Neural crest cell (in vitro differentiated cells): ENCODE measurements at places on chromosomes 2 and 18.

DNA sequence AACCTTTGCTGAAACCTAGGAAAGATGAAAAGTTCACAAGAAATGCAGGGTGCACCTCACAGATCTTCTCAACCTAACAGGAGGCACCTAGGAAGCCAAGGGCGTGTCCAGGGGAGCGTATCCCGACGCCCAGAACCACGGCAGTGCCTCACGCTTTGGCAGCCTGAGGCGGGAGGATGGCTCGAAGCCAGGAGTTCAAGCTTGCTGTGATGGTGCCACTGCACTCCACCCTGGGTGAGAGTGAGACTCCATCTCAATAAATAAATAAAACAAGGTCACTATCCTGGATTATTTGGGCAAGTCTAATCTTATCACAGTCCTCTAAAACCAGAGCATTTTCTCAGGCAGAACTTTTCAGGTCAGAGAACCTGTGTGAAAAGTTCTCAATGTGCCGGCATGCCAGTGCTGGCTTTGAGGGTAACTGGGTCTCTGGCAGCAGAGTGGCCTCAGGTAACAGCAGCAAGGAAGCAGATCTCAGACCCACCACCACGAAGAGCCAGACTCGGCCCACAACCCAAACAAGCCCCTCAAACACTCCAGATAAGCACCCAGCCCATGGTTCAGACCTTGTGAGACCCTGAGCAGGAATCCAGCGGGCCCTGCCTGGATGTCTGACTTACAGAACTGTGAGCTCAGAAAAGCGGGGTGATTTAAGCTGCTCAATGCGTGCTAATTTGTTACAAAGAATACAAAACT is 11.7 kb downstream of the HSBP1L1 start:
- no peak for DNase-seq

DNA sequence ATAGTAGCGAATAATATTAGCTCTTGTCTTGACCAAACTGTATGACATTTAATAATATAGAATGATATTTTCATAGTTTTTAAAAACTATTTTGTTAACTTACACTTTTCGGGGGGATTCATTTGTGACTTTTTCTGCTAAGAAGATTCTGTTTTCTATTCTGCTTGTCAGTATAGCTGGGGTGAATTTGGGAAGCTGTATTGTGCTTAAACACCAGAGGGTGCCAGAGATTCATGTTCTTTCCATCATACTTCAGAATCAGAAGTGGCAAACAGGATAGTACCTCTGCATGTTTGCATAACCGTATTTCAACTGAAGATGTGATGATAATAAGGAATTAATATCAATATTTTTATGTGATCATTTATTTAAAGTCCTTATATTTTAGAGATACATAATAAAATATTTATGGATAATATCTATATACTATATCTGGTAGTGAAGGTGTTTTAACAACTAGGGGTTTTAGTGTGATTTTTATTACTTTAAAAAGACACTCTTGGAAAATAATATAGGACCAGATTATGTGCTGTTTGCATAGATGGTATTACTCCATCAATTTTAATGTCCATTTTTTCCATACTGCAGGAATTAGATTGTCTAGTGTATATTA is 81.0 kb downstream of the TAF4B start:
- DNase-seq: peak; percentile 51

DNA sequence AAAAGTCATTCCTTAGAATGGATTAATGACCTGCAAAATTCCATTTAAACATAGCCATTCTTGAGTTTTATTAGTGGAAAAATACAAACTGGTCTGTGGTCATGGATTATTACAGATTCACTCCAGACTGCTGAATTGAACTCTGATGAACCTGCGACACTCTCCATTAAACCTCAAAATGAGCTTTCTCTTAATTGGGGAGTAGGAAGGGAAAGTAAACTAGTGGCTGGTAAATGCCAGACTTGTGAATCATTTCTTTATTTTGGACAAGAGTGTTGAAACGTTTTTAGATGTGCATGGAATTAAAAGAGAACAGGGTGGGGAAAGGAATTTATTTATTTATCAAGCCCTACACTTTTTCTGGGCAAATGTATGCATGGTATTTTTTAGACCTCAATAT is 321.2 kb upstream of the FANCL start:
- DNase-seq: no peak

DNA sequence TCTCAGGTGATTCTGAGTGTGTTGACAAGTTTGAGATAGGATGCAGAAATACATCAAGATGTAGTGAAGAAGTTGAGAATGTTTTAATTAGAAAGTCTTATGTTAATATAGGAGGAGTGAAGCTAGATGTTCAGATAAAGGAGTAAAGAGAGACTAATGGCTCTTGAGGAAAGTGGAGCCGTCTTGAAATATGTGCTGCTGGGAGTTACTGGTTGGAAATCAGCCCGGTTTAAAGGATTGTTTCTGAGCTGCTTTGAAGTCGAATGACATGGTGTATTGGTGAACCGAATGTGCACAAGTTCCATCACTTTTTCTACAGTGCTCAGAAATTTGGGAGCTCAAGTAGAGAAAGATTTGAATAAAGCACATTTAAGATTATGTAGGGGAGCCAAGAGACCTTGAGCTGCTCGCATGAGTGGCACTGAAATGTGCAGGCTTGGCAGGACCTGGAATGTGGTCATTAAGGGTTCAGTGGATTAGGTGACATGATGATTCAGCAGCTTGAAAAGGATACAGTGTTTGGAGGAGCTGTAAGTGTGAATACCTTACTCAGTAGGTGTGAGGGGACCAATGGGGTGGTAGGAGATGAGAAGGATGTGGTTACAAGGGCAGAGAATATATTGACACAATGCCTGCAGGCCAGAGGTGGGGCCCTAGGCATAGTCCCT is 68.6 kb downstream of the CAB39 start:
- no peak for DNase-seq

DNA sequence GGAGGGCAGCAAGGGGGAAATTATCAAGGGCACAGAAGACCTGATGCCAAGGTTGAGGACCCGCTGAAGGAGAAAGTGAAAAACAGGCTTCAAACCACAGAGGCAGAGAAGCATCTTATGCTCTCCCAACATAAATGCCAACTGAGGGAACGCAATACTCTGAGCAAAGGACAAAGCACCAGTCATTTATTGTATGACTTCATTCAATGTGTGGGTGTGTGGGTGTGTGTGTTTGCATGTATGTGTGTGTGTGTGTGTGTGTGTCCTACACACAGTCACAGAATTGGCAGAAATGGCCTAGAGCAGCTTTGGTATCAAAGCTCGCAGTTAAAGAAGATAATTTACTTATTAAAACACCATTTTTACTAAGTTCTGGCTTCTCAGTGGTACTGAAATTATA is 51.4 kb downstream of the UXS1 start:
- DNase-seq: no peak

DNA sequence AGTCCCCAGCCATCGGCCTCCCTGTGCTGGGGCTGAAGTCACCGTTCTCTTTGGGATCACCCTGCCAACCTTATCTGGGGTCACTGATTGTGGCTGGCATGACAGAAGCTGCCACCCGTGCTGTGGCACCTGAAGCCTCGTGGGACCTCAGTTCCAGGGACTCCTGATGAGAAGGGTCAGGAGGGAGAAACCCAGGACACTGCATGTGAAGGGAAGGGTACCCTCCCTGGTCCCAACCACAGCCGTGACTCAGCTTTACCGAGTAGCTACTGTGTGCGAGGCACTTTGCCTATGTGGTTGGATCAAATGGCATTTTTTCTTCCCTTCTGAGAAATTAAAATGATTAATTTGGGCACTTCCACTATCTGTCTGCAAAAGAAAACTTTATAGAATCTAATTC is 64.4 kb downstream of the SP110 start:
- no peak for DNase-seq

DNA sequence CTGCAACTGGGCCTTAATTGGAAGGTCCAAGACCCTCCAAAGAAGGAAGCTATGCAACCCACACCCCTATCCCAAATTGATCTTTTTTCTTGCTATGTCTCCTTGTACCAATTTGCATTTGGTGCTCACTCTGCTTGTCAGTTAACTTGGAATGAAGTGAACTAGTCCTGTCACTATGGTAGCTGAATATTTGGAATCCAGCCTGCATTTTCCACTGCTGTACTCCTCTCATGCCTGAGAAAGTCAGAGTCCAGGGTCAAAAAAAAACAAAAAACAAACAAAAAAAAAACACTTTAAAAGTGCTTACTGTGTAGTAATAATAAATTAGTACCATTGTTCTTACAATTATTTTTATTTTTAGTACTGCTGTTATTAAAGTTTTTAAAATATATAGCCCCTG is 462.8 kb upstream of the SLC8A1 start:
- DNase-seq: no peak

GRCh38 chr2:166126007-166126639 is 1.7 kb downstream of the SCN1A start:
- DNase-seq: no peak
